ENCODE measurements at places on chromosomes 13 and 19. TPM values are rescaled to one million over a fixed set of nuclear protein-coding genes. Genes with fewer than 3 reads are reported as not detected.

ZNF667 gene
- total RNA-seq = not detected

CABP5 gene
- not detected for total RNA-seq

DLL3 gene
- total RNA-seq = 2.4 TPM

TNFRSF19 gene
- 2.7 TPM for total RNA-seq

ZNF573 gene
- 17.5 TPM for total RNA-seq

FAM83E gene
- total RNA-seq = 9.5 TPM

PDE4C gene
- 1.8 TPM for total RNA-seq

KRTDAP gene
- total RNA-seq = 0.87 TPM

LILRB5 gene
- total RNA-seq = 0.09 TPM

- H3K4me1 ChIP-seq = no peaks in the 10 kb centered on the region
- no peaks in the 10 kb centered on the region for H3K36me3 ChIP-seq
- no peaks in the 10 kb centered on the region for H3K27me3 ChIP-seq
- no peak overlapping the region for H3K4me3 ChIP-seq
- no peak overlapping the region for H3K27ac ChIP-seq
- DNase-seq = no peak
Observed at GRCh38 chr13:43329702-43330101, 306.3 kb downstream of the DNAJC15 start.

GRCh38 chr13:46797501-46798237, 708 bp upstream of the ESD start:
- DNase-seq = no peak
- no peaks in the 10 kb centered on the region for H3K27me3 ChIP-seq
- peak overlapping the region; percentile 87 for H3K4me3 ChIP-seq
- no peak overlapping the region for H3K27ac ChIP-seq
- peaks cover 4% of the 10 kb centered on the region for H3K4me1 ChIP-seq
- H3K36me3 ChIP-seq = peaks cover 1% of the 10 kb centered on the region

GRCh38 chr13:102517959-102518358, 78.8 kb upstream of the TPP2 start:
- no peak overlapping the region for H3K4me3 ChIP-seq
- peaks cover 20% of the 10 kb centered on the region for H3K36me3 ChIP-seq
- DNase-seq = no peak
- H3K27ac ChIP-seq = no peak overlapping the region
- no peaks in the 10 kb centered on the region for H3K27me3 ChIP-seq

DNA sequence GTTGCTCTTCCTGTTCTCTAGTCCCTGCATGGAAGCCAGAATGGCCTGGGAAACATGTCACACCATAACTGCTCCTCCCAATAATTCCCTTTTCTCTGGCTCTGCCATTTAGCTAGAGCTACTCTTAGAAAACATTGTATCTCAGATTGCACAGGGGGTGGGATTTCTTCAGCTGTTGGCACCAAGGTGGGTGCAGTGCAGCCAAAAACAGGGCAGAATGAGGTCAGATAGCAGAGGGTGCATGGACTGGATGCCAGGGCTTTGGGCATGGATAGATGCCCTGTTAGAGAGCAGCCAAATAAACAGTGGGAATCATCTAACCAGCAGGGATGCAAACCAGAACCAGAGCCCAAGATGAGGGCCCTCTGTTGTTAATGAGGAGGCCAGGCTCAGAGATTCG, 4.9 kb upstream of the AMER2 start:
- H3K36me3 ChIP-seq = peaks cover 2% of the 10 kb centered on the region
- no peak overlapping the region for H3K4me3 ChIP-seq
- peaks cover 9% of the 10 kb centered on the region for H3K27me3 ChIP-seq
- H3K4me1 ChIP-seq = peaks cover 7% of the 10 kb centered on the region
- no peak for DNase-seq

- H3K4me1 ChIP-seq = no peaks in the 10 kb centered on the region
- peak; percentile 81 for DNase-seq
- no peak overlapping the region for H3K27ac ChIP-seq
- no peaks in the 10 kb centered on the region for H3K36me3 ChIP-seq
Observed at GRCh38 chr19:45306518-45307027, 16.1 kb downstream of the CKM start.

DNA sequence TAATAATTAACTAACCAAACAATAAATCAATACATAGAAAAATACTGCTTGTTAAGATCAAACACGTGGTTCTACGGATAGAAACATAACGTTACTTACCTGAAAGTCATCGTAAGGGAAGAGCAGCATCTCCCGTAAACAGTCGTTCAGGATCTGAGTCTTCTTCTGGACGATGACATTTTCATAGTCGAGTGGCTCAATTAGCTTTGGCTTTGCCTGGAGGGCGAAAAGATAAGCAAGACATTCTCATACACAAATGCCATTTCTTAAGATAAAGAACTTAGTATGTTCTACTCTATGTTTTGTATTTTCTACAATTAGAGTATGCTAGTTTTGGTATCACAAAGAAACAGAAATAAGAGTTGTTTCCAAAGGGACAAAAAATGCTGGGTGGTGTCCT, 22.5 kb downstream of the DOCK9 start:
- H3K27me3 ChIP-seq = no peaks in the 10 kb centered on the region
- DNase-seq = no peak
- no peak overlapping the region for H3K4me3 ChIP-seq
- no peak overlapping the region for H3K27ac ChIP-seq
- no peaks in the 10 kb centered on the region for H3K4me1 ChIP-seq
- H3K36me3 ChIP-seq = no peaks in the 10 kb centered on the region

DNA sequence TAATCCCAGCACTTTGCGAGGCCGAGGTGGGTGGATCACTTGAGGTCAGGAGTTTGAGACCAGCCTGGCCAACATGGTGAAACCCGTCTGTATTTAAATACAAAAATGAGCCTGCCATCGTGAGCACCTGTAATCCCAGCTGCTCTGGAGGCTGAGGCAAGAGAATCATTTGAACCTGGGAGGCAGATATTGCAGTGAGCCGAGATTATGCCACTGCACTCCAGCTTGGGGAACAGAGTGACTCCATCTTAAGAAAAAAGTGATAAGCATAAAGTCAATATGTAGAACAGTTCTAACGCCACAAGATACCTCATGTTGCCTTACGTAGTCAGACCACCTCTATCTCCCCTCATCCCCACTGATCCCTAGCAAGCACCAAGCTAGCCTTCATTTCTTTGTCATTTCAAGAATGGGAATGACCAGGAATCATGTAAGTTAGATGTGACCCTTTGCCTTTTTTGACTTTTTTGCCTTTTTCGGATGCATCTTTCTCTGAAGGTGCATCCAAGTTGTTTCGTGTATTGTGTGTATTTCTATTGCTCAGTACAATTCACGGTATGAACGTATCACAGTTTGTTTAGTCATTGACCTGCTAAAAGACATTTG, 6.4 kb downstream of the RPL21 start:
- H3K27ac ChIP-seq = peak overlapping the region; percentile 65
- peaks cover 40% of the 10 kb centered on the region for H3K36me3 ChIP-seq
- H3K27me3 ChIP-seq = no peaks in the 10 kb centered on the region
- no peak overlapping the region for H3K4me3 ChIP-seq

DNA sequence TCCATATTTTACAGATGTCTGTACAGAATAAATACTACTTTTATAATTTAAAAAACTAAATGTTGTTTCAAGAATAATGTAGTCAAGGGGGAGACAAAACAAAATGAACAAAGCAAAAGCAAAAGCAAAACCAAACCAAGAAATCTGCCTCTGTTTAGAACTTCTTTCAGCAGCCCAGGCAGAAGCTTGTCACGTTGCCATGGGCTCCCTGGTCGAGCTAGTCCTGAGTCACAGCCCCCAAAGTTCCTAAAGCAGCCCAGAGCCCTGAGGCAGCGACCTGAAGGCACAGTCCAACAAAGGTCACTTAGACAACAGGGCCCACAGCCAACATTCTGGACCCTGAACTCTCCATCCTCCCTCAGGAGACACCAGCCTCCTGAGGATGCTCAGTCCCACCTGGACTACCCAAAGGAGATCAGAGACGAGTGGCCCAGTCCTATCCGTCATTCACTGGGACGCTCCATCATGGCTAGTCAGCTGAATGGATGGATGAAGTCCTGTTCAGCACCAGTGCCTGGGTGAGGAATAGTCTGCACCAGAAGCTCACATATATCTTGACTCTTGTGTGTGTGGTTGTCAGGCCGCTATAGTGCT, 41.7 kb downstream of the SIAH3 start:
- H3K36me3 ChIP-seq = no peaks in the 10 kb centered on the region
- no peak for DNase-seq
- H3K27me3 ChIP-seq = no peaks in the 10 kb centered on the region
- H3K4me1 ChIP-seq = no peaks in the 10 kb centered on the region
- H3K27ac ChIP-seq = no peak overlapping the region

DNA sequence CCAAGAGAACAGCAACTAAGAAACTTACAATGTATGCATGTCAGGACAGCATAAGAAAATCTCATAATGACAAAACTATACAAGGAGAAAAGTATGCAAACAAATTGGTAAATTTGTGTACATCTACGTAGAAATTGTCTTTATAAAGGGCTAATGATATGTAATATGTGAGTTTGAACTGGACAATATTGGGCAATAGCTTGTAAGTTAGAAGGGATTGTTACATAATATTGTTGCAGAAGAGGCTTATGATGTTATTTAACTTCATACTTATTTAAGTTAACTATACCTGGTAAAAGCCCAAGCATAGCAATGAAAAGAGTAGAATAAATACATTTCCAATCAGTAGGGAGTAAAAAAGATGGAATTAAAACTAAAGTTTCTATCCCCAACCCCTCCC, 134.0 kb downstream of the MAB21L1 start:
- no peak for DNase-seq
- no peak overlapping the region for H3K27ac ChIP-seq
- H3K36me3 ChIP-seq = no peaks in the 10 kb centered on the region
- H3K27me3 ChIP-seq = no peaks in the 10 kb centered on the region

GRCh38 chr19:34066007-34066643, 106.2 kb upstream of the LSM14A start:
- no peak overlapping the region for H3K27ac ChIP-seq
- H3K4me1 ChIP-seq = peaks cover 2% of the 10 kb centered on the region
- peak overlapping the region; percentile 61 for H3K4me3 ChIP-seq
